Posterior vena cava (tissue), 2 donors: ENCODE measurements at places on chromosomes 4 and X.

- no peak for DNase-seq
Measured at GRCh38 chr4:109930464-109930863, 17.8 kb downstream of the EGF start.

- no peak for DNase-seq
Measured at GRCh38 chr4:125728568-125728967, 413.8 kb downstream of the FAT4 start.

- DNase-seq = no peak
Measured at GRCh38 chr4:78354782-78355181, 196.8 kb upstream of the ANXA3 start.

DNA sequence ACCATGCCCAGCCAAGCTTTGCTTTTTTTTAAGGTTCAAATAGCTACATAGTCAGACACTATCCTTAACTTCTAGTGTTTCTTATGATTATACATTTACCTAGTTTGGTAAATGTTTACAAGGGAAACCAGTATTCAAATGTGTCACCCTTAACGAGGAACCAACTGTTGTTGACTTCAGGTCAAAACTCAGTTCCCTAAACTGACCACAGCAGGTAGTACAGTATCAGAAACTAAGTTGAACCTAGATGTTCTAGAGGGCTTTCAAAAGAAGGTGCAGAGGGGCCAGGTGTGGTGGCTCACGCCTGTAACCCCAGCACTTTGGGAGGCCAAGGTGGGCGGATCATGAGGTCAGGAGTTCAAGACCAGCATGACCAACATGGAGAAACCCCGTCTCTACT is 11.3 kb downstream of the GPC4 start:
- no peak for DNase-seq

DNA sequence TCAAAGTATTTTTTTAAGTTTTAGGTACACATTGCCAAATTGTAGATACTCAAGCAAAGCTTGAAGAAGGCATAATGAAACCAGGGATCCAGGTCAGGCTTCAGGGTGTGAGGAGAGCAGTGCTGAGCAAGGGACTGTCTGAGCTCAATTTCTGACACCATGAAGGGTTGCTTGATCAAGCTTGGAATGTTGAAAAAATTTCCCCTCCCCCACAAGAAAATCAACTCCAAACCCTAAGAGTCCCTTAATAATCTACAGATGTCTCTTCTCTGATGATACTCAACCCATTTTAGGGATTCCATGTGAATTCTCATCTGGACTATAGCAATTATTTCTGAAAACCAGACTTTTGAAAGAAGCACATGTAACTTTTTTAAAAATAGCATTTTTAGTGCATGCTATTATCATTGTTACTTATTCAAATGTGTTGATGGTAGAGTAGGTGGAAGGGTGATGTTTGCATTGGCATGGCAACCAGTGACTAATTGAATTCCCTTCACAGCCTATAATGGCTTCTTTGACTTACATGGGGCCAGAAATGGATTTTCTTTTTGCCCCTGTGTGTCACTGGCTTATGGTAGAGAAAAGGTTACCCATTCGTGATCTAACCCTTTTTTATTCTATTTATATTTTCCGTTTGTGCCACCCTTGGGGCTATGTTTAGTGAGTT is 252.0 kb downstream of the FBXW7 start:
- no peak for DNase-seq

GRCh38 chrX:129188231-129188630 is 335.1 kb downstream of the SMARCA1 start:
- DNase-seq = no peak

- no peak for DNase-seq
Measured at GRCh38 chrX:103437147-103437873, 61.0 kb downstream of the BEX3 start.

DNA sequence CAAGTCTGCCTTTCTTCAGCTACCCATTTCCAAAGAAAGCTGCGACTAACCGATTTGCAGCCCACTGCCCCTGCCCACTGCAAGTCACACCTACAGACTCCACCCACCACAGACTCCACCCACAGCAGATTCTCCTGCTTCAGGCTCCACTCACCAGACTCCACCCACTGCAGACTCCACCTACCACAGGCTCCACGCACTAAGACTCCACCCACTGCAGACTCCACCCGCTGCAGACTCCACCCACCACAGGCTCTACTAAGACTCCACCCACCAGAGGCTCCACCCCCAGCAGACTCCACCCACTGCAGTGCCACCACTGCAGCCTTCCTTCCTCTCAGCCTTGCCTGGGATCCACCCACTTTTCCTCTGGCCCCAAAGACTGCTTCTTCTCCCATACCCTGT is 41.3 kb downstream of the ABLIM2 start:
- DNase-seq = no peak
